Activated gamma-delta T cell (primary cell): ENCODE measurements at places on chromosomes 13 and 19.

GRCh38 chr13:58004751-58005150 is 373.2 kb downstream of the PCDH17 start:
- DNase-seq, result no peak

GRCh38 chr19:5403968-5404640 is 51.1 kb upstream of the ZNRF4 start:
- DNase-seq, result no peak

DNA sequence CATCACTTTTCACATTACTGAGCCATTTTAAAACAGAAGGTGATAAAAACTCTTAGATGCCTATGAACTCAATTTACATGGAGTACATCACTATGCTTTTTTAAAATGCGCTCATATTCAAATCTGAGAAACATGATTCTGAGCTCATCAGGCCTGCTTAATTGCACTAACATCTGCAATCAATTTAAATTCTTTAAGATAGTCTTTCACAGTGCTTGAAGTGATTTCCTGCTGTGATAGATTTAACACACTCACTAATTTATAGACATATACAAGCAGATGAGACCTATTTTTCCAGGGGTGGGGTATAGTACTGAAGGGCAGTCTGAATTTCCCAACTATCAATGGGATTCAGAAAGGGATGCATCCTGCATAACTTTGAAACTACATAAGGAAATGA is 82.9 kb downstream of the DIAPH3 start:
- no peak for DNase-seq

- no peak for DNase-seq
These were observed 33.9 kb upstream of the LATS2 start for GRCh38 chr13:21095311-21095710.

GRCh38 chr19:1938071-1938470 is 2.9 kb upstream of the CSNK1G2 start:
- no peak for DNase-seq

DNA sequence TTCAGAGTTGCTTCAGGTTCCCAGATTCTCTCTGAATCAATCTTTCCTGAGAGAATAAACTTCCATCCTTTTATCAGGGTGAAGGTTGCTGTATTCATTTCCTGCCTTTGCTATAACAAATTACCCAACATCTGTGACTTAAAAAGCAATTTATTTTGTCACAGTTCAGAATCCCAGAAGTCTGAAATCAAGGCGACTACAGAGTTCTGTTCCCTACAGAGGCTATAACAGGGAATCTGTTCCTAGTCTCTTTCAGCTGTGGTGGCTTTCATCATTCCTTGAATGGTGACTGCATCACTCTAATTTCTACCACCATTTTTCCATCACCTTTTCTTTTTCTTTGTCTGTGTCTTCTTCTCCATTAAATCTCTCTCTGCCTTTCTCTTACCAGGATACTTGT is 459.3 kb upstream of the PRR20A start:
- DNase-seq, result no peak

DNA sequence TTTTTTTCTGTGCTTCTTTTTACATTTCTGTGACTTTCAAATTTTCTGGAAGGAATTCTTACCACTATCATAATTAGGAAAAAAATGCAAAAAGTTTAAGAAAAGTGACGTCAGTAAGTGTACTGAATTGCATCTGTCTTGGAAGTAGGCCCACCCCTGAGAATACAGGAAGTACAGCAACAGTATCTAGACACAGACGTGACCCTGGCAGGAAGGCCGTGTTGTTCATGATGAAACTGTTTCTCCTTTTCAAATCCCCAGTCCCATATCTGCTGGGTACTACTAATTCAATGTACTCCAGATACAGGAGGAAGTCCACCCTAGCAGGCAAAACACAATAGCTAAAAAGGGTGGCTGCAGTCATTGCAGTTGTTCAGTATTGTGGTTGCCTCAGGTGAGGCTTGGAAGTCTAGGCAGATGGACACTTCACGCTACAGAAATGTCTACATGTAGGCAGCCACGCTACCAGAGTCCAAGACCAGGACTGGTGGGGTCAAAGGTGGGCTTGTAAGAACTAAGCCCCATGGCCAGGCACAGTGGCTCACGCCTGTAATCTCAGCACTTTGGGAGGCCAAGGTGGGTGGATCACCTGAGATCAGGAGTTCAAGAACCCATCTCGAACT is 49.6 kb upstream of the MED4 start:
- no peak for DNase-seq

DNA sequence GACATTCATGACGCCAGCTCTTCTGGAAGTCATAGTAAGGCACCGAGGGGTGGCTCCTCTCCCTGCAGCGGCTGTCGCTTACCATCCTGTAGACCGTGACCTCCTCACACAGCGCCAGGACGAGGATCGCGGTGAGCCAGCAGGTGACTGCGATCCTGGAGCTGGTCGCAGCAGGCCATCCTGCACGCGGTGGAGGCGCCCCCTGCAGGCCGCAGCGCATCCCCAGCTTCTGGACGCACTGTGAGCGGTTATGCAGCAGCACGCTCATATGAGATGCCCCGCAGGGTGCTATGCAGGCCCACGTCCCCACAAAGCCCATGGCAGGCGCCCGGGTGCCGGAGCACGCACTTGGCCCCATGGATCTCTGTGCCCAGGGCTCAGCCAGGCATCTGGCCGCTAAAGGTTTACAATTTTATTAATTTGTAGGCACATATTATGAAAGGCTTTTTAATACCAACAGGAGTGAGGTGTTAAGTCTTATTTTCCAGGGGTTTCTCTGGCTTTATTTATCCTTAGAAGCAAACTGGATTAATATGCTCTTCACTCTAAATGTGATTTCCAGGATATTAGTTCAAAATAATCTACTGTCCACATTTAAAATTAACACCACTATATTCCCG is 35.6 kb upstream of the PSPC1 start:
- DNase-seq, result peak; percentile 15

- no peak for DNase-seq
These were observed 68.8 kb upstream of the TSHZ3 start for GRCh38 chr19:31418055-31418454.

DNA sequence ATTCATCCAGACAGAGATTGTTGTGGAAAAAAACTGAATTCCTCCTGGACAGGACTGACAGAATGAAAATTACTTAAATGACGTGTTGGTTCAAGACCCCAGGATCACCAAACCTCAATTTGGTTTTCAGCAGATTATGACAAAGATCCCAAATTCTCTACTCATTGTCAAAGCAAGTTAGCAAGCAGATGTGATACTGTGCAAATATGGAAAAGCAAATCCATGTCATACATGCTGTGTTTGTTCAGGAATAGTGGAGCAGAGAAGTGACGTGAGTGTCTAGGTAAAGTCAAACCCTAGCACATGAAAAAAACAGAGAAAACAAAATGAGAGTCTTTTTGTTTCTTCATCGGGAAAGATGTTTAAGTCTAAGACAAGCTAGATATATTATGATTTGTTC is 169.2 kb upstream of the NBEA start:
- DNase-seq, result no peak

DNA sequence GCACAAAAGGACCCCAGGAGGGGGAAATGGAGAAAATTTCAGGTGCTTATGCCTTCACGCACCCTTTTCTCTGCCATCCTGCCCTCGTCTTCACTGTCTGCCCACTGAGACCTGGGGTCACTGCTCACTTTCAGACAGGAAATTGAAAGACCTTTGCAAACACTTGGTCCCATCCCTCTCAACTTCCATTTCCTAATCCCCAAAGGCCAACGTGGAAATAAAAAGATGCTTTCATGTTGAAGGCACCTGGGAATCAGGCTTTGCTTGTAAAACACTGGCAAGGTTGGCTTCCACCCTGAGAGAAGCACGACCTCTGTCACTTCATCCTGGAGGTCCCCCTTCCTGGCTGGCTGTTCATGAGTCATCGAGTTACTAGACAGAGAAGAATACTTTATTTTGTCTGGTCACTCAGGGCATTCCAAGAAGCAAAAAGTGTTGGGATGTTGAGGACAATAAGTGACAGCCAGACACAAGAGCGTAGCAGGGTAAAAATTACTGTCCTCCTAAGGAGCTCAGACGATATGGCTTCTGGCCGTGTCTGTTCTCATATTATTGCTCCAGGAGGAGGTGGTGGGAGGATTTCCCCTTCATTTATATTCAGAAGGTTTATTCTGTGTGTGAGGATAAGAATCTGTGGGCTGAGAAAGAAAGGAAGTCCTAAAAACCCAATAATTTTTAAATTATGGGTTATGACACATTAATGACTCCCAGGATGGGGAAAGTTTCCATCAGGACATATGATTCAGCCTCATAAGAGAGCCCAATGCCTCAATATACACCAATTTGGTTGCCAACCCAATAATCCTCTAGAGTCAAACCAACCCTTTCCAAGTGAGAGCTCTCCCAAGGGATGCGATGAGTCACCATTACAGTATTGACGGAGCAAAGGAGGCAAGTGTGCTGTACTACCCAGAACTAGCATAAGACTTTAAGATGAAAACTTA is 409.0 kb downstream of the COG6 start:
- DNase-seq, result no peak
